Endodermal cell (in vitro differentiated cells): ENCODE measurements at places on chromosomes 6 and 20. TPM values are rescaled to one million over a fixed set of nuclear protein-coding genes. Genes with fewer than 3 reads are reported as not detected.
A peak's percentile ranks its signal among the peaks of the same experiment; 100 is the strongest.

DNA sequence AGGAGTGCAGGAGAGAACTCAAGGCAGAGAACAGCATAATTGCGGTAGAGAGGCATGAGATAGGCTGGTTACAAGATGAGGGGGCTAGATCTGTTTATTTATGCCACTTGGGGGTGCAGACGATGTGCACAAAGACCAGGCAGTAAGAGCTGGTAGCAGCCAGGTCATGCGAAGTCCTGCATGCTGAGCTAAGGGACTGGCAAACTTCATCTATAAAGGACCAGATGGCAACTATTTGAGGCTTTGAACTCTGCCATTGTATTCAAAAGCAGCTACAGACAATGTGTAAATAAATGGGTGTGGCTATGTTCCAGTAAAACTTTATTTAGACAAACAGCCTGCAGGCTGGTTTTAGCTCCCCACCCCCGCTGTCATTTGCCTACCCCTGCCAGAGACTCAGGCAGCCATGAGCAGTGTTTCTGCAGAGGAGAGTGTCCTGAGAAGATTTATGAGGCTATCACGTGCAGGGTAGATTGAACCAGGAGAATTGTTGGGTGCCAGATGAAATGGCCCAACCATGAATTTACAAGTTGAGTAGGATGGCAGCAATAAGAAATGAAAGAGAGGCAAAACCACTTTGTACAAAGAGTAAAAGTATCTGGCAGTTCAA lies 253.4 kb upstream of the MOCS1 start:
- DNase-seq: no peak

- no peak for DNase-seq
Measured at GRCh38 chr20:11143481-11143880, 469.7 kb upstream of the JAG1 start.

Gene WFDC10B
- total RNA-seq: not detected in 3 replicates

DNA sequence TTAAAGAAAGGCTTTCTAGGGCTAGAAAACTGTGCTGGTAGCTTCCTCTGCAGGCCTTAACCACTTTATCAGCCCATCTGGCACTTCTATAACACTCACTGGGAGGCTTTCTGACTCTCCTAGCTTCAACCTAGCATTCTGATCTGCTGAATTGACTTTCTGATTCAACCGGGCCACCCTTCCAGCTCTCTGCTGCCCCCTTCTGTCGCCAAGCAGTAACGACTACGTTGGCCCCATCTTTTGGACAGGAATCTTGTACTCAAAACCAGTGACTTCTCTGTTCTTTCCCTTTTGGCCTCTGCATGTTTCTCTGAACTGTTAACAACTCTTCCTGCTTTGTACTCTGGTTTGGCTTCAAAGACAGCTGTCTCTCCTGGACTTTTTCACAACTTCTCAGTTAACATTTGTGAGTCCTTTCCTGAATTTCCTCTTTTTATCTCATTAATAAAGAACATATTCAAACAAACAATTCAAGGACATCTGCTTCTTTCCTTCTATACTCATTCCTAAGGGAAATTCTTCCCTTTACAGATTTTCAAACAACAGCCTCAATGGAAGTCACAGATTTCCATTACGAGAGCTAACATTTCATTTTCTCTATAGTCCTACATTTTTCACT lies 43.9 kb upstream of the FAM135A start:
- peak; percentile 91 for DNase-seq

Gene HRH3
- total RNA-seq: 0.44 and 0.56 TPM in 2 replicates

Gene GPX5
- total RNA-seq: not detected in 3 replicates

GRCh38 chr6:72363844-72364740 lies 257.8 kb upstream of the KCNQ5 start:
- DNase-seq: no peak

DNA sequence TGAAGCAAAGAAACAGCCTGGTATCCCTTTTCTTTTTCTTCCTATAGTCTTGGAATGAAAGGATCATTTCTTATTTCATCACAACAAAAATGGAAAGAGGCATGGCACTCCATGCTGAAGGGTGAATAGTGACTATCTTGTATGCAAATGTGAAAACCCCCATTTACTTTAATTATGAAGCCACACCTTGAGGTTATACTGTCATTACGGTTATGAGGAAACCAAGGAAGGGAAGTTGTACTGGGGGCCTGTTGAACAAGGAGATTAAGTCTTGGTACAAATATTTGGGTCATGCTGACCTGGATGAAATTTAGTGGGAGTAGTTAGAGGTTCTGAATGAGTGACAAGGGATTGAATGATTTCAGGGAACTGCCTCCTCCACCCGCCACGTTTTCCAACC lies 8.7 kb upstream of the STXBP5 start:
- no peak for DNase-seq
